Activated CD4-positive, alpha-beta T cell treated with anti-CD3 and anti-CD28 coated beads, Interleukin-2, amount 50 U/mL, for 1 hour (primary cell): ENCODE measurements at places on chromosomes 7 and 10.
A peak's percentile ranks its signal among the peaks of the same experiment; 100 is the strongest.

- DNase-seq, result no peak
Measured at GRCh38 chr7:2005786-2006185, 227.0 kb downstream of the MAD1L1 start.

- no peak for DNase-seq
Measured at GRCh38 chr7:107212725-107213124, 43.9 kb downstream of the HBP1 start.

DNA sequence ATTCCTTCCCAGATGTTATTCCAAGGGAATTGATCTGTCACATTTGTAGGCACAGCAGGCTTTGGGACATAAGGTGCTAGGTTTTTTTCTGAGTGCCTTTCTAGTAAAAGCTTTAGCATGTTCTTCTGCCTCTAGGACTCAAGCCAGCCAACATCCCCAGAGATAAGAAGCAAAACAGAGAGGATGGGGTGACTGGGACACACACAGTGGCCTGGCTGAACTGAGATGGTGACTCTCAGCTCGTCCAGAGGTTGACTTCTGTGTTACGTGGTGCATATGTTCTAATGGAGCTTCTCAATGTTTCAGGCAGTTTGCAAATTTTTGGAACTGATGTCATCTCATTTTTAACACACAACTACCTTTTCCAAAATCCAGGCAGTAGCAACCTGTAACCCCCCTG is 188.1 kb upstream of the CELF2 start:
- no peak for DNase-seq

GRCh38 chr7:42189535-42189934 is 47.5 kb downstream of the GLI3 start:
- no peak for DNase-seq

GRCh38 chr10:74150204-74150989 is at the start of gene AP3M1:
Gene AP3M1, minus strand, starts transcription at chr10:74150828. Its CDS starts 12,449 bp downstream, at chr10:74138379.
- peak; percentile 82 for DNase-seq

DNA sequence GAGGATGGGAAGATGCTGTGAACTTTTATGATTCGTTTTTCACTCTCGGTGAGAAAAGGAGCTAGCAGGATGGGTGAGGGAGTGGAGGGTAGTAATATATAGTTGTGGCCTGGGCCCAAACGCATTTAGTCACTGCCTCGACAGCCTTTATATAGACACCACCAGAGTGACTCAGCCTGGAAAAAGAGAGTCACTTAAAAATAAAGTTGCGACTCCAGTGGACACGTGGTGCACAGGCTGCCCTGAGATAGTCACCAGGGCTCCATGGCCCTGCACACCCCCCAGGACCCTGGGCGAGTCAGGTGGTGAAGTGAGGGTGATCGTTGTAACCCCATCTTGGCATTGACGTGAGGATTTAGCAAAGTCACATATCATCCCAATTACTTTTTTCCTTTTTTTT is 106.7 kb downstream of the CUX1 start:
- no peak for DNase-seq
